ENCODE measurements at places on chromosomes 5 and 9.
A peak's percentile ranks its signal among the peaks of the same experiment; 100 is the strongest.

- no peak for DNase-seq
Measured at GRCh38 chr5:149552038-149552494, 827 bp upstream of the CSNK1A1 start.

DNA sequence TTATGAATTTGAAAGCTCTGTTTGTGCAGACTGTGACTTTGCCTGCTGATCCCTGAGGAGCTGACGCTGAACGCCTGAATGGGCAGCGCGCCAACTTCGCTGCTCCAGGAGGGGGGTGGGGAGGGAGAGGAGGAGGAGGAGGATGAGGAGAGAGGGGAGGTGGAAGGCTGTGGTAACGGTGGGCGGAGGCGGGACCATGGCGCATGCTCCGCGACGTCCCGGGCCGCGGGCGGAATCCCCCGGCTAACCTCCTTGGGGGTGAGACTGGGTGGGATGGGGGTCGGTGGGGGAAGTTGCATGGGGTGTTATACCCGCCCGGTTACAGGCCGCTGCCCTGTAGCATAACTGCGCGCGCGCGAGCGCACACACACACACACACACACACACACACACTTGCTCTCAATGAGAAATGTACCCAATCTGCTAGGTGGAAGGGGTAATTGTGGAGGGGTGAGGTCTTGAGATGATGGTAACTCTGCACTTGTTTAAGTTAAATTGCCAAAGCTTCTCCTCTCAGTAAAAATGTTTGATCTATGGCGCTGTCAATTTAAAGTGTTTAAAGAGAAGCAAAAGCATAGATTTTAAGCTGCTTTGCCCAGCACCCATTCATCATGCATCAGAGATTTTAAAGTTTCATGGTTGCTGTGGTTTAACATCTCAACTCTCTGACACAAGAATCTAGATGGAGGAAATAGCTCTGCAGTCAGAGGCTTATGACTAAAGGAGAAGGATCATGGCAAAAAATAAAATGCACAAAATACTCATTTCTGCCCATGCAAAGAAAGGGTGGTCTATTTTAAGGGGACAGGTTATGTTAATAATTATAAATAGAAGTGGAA is 76.6 kb upstream of the TBCA start:
- peak; percentile 59 for DNase-seq

GRCh38 chr9:138120511-138121437 is 243.2 kb downstream of the CACNA1B start:
- no peak for DNase-seq

GRCh38 chr5:161539016-161539415 is 7.5 kb downstream of the GABRB2 start:
- DNase-seq: no peak

GRCh38 chr9:128294142-128294541 is 18.1 kb downstream of the SWI5 start:
- DNase-seq: no peak

- no peak for DNase-seq
Measured at GRCh38 chr9:29555502-29555901, 1982.2 kb upstream of the C9orf72 start.

DNA sequence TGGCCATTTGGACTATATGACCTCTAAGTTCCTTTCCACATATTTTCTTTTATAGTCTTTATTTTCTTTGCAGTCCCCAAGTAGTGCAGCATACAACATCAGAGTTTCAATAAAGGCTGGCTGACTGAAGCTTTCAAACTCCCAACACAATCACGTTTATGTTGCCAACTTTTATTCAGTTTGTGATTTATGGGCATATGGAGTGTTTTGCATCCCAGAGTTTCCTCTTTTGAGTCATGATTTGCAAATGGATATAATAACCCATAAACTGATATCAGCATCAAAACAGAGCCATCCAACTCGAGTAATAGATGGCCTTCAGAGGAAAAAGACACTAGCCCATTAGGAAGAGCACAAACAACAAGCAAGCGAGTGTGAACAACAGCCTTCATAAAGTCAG is 414.0 kb downstream of the ELAVL2 start:
- DNase-seq: no peak

- DNase-seq: no peak
Measured at GRCh38 chr5:3124410-3124809, 372.9 kb upstream of the IRX2 start.

GRCh38 chr9:87152256-87152655 is 204.9 kb upstream of the GAS1 start:
- DNase-seq: no peak

DNA sequence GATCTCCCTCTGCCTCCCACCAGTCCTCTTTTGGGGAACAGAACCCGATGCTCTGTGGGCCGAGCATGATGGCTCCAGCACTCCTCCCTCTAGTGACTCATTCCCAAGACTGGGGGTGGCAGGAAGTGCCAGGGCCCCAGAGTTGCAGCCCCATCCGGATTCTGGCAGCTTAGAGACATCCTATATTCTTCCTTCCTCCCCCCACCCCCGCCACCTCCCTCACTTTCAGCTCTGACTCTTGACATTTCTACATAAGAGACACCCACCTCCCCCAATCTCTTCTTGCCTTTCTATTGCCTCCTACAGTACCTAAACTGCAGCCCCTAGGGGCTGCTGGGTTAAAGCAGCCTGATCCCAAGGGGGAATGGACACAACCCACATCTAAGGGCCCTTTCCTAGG is 47.1 kb upstream of the MATR3 start:
- peak; percentile 14 for DNase-seq

DNA sequence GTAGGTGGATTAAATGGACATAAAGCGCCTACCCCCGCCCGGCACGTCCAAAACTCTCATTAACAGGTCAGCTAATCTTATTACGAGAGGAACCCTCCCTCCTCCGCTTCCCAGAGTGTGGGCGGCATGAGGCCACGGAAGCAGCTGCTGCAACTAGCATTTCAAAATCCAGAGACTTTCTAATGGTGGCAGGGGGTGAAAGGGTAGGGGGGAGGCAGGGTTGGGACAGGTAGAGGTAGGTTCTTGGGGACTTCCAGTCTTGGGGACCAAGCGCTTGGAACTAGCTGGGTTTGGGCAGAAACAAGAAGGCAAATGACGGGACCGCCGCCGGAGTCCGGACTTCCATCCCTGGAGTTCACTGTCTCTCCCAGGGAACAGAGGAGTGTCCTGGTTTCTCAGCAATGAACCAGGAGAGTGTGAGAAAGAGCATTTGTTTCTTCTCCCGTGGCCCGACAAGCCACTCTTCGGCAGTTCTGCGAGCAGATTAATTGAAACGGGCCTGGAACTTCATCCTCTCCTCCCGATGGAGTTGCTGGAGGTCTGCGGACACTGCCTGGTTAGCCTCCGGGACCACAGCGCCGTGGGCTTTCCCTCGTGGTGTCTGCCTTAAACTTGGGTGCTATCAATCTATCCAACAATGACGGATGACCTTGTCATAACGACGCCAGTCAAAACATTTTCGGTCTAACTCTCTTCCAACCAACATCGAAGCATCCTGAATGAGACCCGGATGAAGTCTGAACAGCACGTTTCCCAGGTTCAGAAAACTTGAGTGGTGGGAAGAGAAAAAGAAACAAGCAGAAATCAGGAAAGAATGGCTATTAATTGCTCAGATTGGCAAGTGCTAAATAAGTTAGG is 1.6 kb upstream of the PRDM6 start:
- DNase-seq: no peak

DNA sequence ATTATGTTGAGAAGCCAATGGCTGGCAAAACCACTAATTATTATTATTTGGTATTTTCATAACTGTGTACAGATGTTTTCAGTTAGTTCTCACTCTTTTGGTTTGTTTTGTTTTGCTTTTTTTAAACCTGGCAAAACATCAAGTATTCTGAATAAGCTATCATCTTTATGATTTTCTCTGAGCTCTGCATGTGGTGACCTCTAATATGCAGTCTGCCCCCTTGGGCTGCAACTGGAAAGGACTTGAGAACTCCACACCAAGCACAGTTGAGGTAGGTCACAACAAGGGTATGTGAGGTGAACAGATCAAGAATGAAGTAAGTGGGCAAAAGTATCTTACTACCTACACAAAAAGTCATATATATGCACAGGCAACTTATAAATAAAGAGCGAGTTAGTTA is 202.2 kb downstream of the NFIB start:
- no peak for DNase-seq

DNA sequence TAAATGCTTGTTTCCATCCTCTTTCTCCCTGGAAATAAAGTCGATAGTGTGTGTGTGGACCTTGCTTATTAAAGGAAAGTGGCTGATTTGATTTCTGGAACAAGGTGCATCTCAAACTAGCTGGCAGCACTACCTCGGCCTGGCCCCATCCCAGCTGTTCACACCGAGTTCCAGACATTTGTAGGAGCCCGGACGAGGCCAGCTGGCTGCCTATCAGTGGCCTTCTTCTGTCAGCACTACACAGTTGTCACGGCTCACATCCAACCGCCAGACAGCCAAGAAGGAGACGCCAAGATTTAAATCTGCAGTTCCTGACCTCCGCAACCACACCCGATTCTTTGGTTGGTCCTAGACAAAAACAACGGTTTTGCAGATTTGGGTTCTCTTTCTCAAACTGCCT is 63.6 kb downstream of the PALM2AKAP2 start:
- DNase-seq: no peak

GRCh38 chr9:137057545-137057944 is 3.7 kb upstream of the ENTPD2 start:
- DNase-seq: no peak

- no peak for DNase-seq
Measured at GRCh38 chr5:179118756-179119414, 58.7 kb downstream of the ZNF354C start.

DNA sequence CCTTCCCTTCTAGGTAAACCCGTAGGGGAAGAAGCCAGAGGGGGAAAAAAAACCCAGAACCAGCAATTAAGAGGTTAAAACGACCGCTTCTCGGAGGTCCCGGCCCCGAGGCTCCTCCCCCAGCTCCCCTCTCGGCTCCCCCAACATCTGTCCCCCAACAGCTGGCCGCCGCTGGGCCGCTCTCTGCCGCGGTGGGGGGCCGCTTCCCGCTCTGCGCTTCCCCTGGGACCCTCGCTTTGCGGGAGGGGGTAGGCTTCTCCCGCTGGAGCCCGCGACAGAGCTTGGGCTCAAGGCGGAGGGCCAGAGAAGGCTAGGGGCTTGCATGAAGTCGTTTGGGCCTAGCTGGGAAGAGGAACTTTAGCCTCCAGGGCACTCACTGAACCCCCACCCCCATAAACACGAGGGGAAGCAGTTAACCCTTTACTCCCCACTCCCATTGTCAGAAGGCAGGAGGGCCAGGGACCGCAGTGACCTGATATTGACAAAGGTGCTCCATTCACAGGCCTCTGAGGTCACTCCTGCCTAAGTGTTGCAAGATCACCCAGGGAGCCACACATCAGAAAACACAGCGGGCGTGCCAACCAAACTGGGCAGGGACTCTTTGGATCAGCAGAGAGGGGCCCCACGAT is 7.5 kb downstream of the LHX6 start:
- no peak for DNase-seq

DNA sequence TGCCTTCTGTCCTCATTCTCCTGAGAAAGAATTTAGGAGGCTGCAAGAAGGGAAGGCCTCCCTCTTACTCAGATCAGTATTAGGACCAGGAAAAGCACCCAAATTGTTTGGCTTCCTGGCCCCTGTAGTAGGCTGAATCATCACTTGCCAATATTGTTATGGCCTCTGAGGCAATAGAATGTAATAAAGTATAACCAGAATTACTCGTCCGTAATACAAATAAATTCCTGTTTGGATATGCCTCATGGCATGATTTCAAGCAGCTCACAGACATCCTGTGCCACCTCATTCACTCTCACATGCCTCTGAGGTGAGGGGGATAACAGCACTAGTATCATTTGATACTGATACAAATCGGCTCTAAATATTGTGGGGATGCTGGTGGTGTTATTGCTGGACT is 427.3 kb downstream of the ISL1 start:
- DNase-seq: no peak

- DNase-seq: no peak
Measured at GRCh38 chr5:140243706-140244250, 59.1 kb downstream of the PFDN1 start.

DNA sequence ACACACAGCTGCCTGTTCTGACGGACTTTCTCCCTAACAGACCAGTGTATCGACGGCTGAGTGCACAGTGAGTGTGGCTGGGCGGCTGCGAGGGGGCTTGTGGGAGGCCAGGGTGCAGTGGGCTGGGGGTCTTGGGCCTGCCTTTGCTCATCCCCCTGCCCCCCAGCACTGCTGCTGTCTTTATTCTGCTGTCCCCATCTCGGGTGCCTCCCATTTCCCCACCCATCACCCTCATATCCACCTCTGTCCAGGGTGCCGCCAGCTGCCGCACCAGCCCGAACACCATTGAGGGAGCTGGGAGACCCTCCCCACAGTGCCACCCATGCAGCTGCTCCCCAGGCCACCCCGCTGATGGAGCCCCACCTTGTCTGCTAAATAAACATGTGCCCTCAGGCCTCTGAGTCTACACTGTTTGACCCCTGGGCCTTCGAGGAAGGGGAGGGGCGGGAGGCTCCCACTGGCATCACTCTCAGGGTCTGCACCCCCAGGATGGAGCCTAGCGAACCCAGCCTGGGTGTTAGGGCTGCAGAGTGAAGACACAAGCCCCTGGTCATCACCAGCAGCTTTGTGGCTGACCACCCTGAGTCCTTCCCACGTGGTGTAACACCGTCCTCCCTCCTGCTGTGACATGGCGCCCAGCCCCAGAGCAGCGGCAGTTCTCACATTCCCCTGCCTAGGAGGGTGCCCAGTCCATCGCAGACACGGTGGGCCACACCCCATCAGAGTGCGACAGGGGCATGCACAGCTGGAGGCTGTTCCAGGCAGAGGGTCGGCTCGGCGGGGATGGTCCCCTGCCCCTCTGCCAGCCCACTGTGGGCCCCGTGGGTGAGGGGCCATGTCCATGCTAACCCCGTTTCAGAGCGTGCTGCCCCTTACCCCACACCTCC is 4.0 kb downstream of the LCN2 start:
- DNase-seq: no peak

DNA sequence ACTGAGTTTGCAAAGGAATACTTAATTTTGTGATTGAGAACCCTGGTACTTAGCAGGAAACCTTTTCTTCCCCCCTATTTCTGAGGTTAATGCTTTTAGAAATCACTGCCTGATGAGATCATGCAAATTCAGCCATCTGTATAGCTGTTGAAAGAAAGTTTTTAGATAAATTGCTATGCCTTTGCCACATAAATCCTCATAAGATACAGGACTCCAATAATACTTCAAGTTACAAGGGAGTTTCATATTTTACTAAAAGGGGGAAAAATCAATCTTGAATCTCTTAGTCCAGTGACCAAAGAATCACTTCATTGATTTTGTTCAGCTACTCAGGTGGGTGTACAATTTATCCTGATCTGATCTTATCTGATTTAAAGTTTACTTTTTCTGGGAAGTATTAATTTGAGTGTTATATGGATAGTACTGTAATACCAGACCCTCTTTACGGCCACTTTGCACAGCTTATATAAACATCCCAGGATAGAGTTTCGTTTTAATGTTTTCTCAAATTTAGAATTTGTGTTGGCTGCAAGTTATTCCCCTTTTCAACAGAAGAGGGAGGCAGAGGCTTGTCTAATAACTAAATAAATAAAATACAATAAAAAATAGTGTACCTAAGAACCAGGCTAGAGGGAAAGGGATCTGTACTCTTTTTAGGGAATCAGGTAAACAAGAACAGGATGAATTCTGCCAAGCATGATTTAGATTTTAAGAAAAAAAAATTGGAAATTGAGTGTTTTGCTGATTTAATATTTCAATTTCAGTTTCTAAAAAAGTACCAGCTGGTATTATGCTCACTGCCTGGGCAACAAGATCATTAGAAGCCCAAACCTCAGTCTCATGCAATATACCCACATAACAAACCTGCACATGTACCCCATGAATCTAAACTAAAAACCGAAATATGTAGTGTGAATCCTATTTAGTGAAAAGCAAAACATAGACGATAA is 69.1 kb downstream of the PSAT1 start:
- no peak for DNase-seq

GRCh38 chr5:34055667-34056066 is 12.7 kb upstream of the C1QTNF3 start:
- DNase-seq: no peak

- no peak for DNase-seq
Measured at GRCh38 chr5:131389096-131389868, 125.4 kb downstream of the CDC42SE2 start.

All from skeletal muscle cell (primary cell).